ENCODE measurements at places on chromosomes 3 and 15.

DNA sequence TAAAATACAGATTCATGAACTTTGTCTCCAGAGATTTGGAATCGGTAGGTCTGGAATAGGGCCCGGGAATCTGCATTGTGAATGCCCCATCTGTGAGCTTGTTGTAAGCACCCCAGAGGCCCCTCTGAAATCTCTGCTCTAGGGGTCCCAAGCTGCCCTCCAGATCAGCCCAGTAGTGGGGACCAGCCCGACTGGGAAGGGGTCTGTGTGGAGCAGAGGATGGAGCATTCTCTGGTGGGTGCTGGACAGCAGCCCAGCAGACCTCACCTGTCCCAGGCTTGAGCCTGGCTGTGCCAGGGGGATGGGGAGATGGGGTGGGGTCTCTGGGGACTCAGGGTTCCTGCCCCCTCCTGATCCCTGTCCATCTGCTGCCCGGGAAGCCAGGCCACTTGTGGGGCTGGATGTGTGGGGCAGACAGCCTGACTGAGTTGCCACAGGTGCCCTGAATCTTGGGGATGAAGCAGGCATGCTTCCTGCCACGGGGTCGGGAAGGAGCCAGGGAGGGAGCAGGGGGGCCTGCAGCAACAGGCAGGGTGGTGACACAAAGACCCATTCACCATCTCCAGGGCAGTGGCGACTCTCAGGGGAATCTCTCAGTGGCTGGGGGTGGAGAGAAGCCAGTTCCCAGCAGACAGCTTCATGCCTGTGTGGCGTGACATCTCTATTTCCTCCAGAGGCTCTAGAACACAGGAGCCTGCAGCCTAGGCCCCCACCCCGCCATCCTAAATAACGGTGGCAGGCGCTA is 99.3 kb downstream of the WNT7A start:
- DNase-seq, result no peak

DNA sequence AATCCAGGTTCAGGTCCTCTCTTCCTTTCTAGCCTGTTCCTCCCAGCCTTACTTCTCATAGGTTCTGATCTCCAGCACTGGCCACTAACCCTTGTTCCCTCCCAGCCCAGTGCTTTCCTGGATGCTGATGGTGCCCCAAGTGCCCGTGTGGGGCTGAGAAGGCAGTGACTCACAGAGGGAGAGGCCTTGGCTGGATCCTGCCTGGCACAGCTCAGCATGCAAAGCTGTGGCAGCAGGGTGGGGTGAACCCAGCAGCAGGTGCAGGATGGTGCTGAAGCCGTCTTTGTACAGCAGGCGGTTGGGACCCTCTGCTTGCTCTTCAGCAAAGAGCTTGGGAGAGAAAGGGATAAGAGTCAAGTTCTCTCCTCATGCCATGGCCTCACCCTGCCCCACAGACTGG is 7.6 kb downstream of the LPCAT4 start:
- no peak for DNase-seq

DNA sequence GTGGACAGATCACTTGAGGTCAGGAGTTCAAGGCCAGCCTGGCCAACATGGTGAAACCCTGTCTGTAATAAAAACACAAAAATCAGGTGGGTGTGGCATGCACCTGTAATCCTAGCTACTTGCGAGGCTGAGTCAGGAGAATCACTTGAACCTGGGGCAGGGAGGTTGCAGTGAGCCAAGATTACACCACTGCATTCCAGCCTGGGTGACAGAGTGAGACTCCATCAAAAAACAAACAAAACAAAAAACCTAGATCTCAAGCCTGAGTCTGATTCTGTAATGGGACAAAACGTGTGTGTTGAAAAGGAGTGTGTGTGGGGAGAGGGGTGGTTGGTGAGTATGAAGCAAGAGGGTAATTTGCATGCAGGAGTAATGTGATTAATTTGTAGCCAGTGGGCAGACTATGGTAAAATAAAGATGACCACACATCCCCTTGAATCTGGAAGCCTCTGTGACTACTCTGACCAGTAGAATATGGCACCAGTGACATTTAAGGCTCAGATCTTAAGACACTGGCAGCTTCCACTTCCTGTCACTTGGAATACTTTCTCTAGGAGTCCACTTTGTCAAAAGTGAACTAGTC is 18.4 kb upstream of the OPA1 start:
- no peak for DNase-seq

- peak; percentile 9 for DNase-seq
Measured at GRCh38 chr3:94036909-94037507, 8.6 kb upstream of the STX19 start.

DNA sequence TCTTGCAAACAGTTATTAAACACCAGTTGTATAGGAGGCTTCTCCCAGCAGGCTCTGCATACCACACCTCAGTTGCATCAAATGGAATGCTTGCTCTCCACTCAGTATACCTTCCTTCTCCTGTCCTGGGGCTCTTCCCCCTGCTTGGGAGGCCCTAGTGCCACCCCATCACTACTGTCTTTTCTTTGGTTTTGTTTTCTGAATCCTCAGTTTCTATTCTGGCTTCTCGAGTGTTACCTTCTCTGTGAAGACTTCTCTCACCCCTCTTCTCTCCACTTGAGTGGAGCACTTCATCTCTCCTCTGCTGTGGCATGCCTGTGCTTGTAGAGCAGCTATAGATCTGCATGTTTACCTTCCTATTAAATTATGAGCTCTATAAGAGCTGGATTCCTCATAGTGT is 75.7 kb upstream of the TPRG1 start:
- DNase-seq, result no peak

DNA sequence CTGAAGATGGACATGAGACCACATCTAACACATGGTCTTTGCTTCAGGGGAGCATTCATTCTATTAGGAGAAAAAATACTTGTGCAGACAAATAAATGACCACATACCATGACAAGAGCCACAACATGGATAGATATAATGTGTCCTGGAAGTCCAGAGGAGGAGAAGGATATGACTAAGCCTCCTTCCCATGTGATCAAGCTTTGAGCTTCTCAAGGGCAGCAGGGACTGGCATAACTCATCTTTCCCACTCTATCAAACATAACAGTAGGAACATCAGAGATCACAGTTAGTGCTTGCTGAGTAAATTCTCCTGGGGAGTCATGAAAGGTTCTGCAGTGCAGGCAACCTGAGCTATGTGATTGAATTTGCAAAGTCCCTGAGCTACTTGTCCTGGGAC is 86.0 kb upstream of the LPP start:
- DNase-seq, result peak; percentile 14

GRCh38 chr15:98860281-98861041 is 147.1 kb downstream of the PGPEP1L start:
- no peak for DNase-seq

GRCh38 chr3:6060251-6060650 is 800.7 kb upstream of the GRM7 start:
- no peak for DNase-seq

DNA sequence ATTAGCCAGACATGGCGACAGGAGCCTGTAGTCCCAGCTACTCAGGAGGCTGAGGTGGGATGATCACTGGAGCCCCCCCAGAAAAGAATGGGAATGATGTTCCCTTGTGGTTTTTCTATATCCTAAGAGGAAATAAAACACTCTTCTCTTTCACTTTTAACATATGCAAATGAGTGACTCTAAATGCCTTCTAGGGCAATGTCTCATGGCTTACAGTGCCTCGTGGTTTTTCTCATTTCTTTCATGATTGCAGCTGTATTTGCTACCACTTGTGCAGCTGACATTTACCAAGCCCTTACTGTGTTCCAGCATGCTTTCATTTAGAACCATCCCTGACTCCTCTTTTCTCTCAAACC is 26.4 kb downstream of the STOML1 start:
- no peak for DNase-seq

GRCh38 chr3:10798600-10799367 is 17.2 kb upstream of the SLC6A11 start:
- DNase-seq, result no peak

- peak; percentile 5 for DNase-seq
Measured at GRCh38 chr15:45573961-45574629, 13.1 kb upstream of the BLOC1S6 start.

- DNase-seq, result no peak
Measured at GRCh38 chr3:89947337-89947954, 840.0 kb downstream of the EPHA3 start.

DNA sequence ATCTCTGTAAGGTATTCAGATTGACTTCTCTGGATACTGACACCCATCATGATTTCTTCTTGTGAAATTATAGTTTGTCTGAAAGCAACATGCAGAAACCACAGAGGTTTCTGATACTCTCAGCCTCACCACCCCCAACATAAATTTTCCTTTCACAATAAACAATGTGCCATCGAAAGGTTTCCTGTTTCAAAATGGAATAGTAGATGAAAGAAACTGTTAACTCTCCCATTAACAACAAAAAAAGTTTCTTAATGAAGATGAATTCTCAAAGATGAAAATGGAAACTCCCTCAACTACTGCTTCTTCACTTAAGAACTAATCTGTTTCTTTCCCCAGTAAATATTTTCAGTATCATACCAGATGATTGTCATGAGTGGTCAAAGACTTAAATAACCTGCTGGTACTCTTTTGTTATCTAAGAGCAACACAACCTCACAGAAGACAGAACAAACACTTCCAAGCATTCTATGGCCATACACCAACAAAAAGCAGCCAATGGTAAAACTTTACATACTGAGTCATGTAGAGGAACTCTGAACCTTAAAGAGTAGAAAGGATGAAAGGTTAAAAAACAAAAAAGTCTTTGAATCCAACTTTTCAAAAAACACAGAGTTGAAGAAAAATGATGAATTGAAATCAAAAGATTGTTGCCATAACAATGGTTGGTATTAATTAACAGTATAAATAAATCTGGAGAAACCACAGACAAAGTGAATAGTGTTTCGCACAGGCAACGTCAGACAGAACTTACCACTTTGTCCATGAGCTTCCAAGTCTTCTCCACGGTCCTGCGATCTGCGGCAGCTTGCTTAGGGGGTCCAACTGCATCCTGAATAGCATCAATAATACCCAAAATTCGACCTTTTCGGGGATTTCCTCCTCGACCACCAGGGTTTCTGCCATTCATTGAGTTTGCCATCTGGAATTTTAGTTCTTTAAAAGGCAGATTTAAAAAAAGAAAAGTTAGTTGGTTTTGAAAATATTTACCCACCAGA is 1.9 kb downstream of the CBLB start:
- peak; percentile 57 for DNase-seq

- no peak for DNase-seq
Measured at GRCh38 chr3:25130724-25131520, 297.1 kb upstream of the RARB start.

GRCh38 chr3:33363113-33363800 is 76.9 kb downstream of the UBP1 start:
- DNase-seq, result no peak

DNA sequence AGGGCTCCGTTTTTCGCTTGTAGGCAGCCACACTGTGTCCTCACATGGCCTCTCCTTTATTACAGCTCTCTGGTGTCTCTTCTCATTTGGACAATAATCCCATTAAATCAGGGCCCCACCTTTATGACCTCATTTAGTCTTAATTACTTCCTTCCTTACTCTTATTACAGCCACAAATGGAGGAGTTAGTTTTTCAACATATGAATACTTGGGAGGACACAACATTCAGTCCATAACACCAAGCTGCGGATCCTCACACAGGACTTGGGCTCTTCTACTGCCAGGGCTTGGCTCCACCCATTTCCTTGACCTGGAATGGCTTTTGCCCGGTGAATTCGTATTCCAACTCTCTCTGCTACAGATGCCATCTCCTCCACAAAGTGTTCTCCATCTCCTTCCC is 74.3 kb upstream of the SLC7A14 start:
- DNase-seq, result peak; percentile 66

DNA sequence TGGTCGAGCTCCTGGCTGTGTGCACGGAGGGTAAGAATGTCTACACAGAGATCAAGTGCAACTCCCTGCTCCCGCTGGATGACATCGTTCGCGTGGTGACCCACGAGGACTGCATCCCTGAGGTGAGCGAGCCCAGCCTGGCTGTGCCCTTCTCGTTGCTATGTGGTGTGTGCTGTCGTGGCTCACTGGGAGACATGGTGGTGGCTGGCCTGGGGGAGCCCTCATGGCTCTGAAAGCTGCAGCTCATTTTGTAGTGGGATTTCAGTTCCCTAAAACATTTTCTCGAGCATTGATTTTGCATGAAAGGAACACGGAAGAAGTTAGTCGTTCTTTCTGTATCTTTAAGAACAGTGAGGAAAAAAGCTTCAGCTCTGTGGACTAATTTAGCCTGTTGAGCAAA is 200.5 kb downstream of the ITPR1 start:
- no peak for DNase-seq

GRCh38 chr3:178823150-178823549 is 248.5 kb downstream of the ZMAT3 start:
- no peak for DNase-seq

DNA sequence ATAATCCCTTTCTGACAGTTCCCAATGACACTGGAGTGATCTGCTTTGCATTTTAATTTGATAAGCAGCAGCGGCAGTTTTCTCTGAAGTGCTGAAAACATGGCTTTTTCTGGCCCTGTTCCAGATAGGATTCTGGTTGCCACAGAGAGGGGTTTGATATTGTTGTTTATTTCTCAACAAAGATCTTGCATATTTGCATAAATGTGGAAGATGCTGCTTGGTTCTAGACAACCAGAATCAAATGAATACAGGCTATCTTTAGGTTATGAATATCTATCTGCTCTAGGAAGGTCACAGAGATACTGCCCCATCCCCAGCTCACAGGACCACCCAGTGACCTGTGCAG is 137.1 kb downstream of the ZNF609 start:
- no peak for DNase-seq

- DNase-seq, result no peak
Measured at GRCh38 chr15:31409171-31409570, 82.5 kb downstream of the KLF13 start.

DNA sequence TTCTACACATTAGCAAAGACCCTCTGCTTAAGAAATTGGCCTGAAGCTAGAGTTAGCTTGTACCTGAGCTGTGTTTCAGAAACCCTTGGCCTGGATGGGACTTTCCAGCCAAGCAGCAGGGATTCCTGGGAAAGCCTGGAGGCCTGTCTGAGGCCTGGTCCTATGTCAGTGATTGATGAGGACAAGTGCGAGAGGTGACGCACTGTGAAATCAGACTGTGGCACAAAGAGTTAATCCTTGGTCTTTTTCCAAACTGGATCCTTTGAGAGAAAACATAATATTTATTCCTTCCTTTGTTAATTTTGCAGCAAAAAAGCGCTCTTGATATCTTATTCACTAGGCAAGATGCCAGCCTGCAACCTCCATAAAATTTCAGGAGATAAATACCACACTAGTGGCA is 225.0 kb upstream of the ATP11B start:
- no peak for DNase-seq

- DNase-seq, result no peak
Measured at GRCh38 chr3:168249205-168249549, 153.5 kb upstream of the GOLIM4 start.

DNA sequence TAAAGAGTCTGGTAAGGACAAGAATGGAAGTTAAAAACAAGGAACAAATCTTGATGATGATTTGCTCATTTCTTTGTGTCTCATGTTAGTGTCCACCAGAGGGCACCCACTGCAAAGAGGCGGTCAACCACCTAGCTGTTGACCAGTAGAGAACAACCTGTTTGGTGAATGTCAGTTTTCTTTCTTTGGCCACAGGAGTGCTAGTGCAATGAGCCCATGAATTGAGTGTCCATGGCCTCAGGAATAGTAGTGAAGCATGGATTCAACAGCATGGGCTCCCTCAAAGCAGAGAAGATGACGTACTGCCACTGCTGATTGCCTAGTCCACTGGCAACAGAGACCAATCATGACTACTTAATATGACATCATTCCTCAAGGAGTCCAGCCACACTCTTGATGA is 10.7 kb upstream of the CNTN6 start:
- DNase-seq, result peak; percentile 63

- no peak for DNase-seq
Measured at GRCh38 chr15:91992945-91993344, 139.4 kb downstream of the SLCO3A1 start.
